Muscle of back (tissue), 13 donors: ENCODE measurements at places on chromosomes 5 and 9.
A peak's percentile ranks its signal among the peaks of the same experiment; 100 is the strongest.

DNA sequence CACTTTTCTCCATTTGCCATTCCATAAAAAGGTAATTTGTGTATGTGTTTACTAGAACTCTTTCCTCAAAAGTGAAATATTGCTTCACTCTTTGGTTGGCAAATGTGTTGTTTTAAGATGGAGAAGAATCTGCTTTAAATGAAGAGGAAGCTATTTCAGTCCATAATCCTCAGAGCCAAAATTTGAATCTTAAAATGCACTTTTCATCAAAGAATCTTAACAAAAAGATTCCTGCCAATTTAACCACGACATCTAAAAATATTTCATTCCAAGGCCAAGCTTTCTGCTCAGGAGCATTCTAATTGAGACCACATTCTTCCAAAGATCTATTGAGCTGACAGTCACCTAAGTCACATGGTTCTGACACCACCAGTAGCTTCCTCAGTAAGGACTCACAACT lies 7.5 kb downstream of the GABRB2 start:
- no peak for DNase-seq

GRCh38 chr5:30918171-30918570 lies 275.3 kb upstream of the CDH6 start:
- DNase-seq: no peak

DNA sequence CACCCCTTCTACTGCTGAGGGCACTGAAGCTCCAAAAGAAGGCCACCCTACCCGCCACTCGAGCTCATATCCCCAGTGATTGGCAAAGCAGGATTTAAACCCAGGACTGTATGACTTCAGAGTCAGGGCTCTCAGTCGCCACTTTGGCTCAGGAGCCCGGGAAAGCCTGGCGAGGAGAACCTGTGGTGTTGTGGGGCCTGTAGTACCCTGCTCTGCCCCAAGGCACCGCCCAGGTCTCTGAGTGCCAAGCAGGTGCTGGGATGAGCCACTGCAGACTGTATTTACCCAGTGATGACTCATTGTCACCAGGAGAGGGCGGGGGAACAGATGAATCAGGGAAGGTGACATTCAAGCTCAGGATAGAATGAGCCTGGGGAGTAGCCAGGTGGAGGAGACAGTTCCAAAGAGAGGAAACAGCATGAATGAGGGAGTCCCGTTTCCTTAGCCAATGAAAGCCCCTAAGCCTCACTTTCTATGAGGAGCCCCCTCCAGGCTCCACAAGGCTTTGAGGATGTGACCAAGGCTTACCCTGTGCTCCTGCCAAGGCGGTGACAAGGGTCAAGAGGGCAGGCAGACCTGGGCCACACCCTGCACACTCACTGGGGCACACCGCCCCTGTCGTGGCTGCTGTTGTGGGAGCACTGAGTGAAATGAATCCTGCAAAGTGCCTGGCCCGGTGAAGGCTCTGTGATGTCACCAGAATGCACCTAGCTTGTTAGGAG lies 17.8 kb upstream of the DPM2 start:
- no peak for DNase-seq

GRCh38 chr9:32441678-32442077 lies 57.2 kb downstream of the ACO1 start:
- DNase-seq: no peak

GRCh38 chr5:32687499-32687831 lies 23.7 kb upstream of the NPR3 start:
- peak; percentile 48 for DNase-seq

DNA sequence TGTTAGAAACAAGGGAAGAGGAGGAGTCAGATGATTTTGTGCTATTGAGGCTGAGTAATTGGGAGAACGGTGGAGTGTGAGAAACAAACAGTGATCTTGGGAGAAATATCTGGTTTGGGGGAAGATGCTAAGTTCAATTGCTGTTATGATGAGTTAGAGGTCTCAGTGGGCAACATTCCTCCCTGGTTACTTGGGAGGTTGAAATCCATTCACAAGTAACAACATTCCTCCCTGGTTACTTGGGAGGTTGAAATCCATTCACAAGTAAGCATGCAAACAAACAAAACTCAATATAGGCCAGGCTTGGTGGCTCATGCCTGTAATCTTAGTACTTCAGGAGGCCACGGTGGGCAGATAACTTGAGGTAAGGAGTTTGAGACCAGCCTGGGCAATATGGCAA lies 38.7 kb downstream of the AGXT2 start:
- no peak for DNase-seq

GRCh38 chr5:111262815-111263214 lies 38.6 kb downstream of the CAMK4 start:
- DNase-seq: no peak

DNA sequence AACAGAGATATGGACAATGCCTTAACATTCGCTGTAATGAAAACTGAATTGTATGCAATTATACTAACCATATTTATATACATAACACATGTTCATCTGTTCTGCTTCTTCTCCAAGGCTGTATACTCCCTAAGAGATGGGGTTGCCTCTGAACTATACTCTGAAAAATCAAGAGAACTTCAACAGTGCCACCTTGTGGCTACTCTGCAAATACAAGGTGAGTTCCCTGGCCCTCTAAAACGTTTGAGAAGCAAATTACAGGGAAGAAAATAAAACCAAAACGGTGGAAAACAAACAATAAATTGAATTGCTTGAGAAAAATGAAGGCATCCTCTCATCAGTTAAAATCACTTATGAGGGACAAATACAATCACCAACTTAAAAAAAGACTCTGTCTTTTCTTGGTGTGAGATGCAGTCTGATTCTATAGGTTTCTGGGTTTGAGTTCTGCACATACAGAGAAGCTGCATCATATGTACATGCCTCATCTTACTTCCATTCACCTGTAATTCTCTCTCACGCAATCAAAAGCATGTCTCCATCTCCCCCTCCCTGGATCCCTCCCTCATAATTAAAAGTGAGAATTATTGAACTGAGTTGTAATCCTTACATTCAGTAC lies 98.6 kb downstream of the FBXW11 start:
- peak; percentile 86 for DNase-seq

DNA sequence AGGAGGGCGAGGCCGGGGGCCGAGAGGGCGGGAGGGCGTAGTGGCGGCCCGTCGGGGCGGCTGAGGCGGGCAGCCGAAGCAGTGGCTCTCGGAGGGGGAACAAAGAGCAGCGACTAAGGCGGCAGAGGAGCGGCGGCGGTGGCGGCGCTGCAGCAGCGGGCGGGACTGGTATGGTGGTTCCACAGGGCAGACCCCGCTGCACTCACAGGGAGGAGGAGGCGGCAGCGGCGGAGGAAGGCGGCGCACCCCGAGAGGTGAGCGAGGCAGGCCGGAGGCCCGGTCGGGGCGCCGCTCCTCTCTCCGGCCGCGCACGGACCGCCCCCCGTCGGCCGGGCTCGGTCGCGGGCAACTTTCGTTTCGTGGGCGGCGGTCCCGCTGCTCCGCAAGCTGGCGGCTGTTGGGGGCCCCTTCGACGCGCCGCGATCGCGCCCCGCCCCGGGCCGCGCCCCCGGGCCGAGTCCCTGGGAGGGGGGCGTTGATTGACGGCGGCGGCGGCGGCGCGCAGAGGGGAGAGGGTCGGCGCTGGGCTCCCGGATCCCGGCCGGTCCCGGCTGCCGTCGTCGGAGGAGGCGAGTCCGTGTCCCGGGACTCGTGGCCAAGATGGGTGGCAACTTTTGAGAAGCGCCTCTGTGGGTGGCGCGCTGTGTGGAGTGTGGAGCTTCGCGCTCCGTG lies 467 bp downstream of the CNOT6 start:
- peak; percentile 54 for DNase-seq

- no peak for DNase-seq
These were observed 16.9 kb downstream of the CSNK1G3 start for GRCh38 chr5:123528878-123529277.

GRCh38 chr9:128214571-128215490 lies 11.7 kb downstream of the DNM1 start:
- no peak for DNase-seq

GRCh38 chr5:111075520-111075919 lies 4.0 kb downstream of the TSLP start:
- DNase-seq: peak; percentile 75

DNA sequence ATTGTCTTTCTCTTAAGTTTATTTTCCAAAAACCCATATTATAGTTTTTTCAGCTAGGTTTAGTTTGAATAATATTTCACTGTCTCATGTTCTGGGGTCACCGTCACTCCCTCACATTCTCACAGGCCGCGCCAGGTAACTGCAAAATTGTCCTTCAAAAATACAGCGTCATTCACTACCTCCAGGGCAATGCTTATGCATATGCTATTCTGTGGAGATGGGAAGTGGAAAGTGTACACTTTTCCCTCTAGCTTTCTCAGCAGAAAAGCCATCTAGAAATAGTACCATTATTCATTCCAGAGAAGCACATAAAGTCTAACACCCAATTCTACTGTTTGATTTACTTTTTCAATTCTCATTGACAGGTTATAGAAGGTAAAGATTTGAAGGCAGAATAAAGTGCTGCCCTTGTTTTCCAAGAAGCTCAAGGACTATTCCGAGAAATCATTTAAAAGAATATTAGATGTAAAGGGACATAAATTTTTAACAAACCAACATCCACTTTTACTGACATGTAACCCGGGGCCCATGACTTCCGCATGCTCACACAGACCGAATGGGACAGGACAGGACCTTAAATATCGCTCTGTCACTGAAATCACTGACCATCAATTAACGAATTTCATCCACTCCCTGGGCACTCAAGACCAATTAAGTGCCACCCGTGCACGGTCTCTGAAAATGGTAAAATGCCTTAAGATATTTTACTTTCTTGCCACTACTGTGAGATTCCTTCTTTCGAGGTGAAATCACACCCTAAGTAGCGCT lies 720 bp downstream of the NUDT12 start:
- DNase-seq: no peak

DNA sequence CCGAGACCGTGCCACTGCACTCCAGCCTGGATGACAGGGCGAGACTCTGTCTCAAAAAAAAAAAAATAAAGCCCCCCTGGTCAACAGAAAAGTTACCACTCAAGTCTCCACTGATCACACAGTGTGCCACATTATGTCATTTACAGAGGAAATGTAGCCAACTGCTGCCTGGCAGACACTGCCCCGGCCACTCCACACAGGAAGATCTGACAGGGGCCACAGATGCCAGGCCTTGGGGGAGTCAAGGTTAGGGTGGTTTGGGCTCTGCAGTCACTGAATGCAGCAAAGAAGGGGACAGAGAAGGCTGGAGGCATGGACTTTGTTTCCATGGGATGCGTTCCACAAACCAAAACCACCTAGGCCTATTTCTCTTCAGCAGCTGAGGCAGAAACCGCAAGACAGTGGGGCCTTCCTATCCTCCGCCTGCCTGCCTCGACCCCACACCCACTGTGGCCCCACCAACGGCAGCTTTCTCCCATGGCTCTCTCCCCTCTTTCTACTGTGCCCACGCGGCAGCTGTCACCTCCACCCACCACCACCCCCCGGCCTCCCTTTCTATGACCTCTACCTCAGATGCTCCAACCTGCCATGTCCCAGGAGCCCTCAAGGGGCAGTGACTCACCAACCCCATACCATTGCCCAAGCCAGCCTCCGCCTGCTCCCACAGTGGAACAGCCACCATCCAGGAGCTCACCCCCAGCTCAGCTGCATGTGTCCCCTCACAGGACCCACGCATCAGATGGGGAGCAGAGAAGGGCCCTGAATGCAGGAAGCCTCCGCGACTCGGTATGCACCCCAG lies 12.4 kb downstream of the IPPK start:
- DNase-seq: no peak

- no peak for DNase-seq
These were observed 60.9 kb upstream of the ROR2 start for GRCh38 chr9:92010705-92011536.

- no peak for DNase-seq
These were observed 13.5 kb downstream of the ZNF346 start for GRCh38 chr5:177035976-177036375.

DNA sequence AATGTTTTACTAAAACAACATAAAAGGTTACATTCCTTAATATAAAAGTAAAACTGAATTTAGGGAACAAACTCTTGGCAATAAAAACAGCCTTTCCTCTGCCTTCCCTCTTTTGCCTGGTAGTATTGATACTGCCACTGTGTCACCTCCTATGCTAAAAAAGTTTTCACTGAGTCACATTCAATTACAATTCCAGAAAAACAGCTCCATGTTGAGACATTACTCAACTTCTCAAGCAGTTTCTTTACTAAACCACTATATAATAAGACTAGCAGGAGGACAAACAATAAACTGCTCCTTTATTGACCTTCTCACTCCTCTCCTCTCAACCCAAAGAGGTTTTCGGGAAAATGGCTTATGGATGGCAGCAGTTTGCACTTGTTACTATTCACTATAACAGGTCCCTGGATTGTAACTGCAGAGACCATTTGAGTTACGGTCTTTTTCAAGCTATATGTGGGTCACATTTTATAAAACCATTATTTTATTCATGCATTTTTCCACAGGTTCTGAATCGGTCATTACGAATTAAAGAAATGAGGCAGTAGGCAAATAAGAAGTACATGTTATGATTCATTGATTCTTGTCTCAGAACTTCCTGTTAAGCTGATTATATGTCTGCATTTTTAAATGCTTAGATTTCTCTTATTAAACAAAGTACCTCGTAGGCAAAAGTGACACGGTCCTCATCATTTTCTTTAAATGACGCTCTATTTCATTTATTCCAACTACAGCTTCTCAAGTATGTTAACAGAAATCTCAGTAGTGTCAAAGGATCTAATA lies 2.1 kb downstream of the ZDHHC21 start:
- no peak for DNase-seq

- DNase-seq: no peak
These were observed 109.8 kb upstream of the MVB12B start for GRCh38 chr9:126216826-126217225.

DNA sequence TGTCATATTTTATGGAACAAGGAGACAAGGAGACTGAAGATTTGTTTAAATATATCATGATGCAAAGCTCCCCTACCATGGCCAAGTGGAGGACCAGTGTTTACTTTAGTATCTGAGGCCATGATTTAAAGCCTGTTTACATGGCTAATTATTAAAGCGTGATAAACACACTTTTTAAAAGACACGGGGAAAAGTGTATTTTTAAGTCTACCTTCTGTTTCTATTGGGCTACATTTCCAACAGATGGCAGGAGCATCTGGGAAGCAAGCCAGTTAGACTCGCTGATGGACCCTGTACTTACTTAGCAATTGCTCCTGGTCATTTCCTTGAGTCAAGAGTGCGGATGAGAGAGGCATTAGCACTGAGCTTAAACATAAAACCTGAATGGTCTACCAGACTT lies 480.3 kb upstream of the SEMA6A start:
- DNase-seq: no peak

DNA sequence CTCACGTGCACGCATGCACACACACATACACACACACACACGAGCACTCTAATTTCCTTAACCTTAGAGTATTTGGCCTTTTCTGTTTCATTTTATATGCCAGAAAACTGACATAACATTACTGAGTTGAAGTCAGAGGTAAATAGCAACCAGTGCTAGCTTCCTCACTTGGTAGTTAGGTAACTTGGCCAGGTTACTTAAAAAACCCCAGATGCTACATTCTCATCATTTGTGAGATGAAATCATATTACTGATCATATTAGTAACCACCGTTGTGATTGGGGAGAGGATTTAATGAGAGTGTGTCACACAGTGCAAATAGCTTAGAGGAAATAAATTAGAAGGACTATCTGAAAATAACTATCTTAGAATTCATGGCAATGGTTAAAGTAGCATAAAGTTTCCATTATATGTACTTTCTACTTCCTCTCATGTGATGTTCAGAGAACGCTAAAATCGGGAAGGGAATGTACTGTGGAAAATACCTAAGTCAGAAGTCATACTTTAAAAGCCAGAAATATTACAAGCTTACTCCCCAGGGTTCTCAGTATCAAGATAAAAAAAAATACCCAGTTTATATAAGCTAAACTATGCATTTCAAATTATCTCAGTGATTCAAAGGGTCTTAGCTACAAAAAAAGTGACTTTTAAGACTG lies 120.5 kb downstream of the TUSC1 start:
- no peak for DNase-seq

GRCh38 chr5:86127696-86128095 lies 490.0 kb upstream of the COX7C start:
- DNase-seq: no peak
